Neural crest cell (in vitro differentiated cells): ENCODE measurements at places on chromosomes 3 and 15.
A peak's percentile ranks its signal among the peaks of the same experiment; 100 is the strongest.

GRCh38 chr3:113212150-113212843 lies 940 bp downstream of the BOC start:
- DNase-seq = no peak

DNA sequence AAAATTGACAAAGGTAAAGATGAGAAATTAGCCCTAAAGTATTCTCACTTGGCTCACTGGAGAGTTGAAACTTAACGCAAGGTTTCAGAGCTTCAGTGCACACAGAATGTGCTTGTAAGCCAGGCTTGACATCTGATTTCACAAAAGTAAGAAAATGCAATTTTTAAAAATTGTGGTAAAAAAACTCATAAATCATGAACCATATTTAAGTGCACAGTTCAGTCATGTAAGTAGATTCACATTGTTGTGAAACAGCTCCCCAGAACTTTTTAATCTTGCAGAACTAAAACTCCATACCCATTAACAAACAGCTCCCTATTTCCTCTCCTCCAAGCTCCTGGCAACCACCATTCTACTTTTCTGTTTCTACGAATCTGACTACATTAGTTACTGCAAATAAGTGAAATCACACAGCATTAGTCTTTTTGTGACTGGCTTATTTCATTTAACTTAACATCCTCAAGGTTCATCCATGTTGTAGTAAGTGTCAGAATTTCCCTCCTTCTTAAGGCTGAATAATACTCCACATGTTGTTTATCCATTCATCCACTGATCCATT lies 14.5 kb downstream of the RTP3 start:
- DNase-seq = no peak

DNA sequence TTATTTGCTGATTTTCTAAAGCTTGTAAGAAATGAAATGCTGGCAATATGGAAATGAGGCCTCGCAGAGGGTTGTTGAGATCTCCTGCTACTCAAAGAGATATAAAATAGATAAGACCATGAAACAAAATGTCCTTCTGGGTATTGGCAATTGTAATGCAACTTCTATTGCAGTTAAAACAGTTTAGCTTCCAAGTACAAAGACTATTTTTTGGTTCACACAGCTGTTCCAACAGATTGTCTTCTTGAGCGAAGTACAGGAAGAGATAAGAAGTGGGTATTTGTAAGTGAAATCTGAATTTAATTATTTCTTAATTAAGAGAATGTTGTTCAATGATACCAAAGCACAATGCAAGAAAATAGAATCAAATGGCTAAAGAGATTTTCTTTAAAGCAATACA lies 801.5 kb upstream of the GBE1 start:
- no peak for DNase-seq

DNA sequence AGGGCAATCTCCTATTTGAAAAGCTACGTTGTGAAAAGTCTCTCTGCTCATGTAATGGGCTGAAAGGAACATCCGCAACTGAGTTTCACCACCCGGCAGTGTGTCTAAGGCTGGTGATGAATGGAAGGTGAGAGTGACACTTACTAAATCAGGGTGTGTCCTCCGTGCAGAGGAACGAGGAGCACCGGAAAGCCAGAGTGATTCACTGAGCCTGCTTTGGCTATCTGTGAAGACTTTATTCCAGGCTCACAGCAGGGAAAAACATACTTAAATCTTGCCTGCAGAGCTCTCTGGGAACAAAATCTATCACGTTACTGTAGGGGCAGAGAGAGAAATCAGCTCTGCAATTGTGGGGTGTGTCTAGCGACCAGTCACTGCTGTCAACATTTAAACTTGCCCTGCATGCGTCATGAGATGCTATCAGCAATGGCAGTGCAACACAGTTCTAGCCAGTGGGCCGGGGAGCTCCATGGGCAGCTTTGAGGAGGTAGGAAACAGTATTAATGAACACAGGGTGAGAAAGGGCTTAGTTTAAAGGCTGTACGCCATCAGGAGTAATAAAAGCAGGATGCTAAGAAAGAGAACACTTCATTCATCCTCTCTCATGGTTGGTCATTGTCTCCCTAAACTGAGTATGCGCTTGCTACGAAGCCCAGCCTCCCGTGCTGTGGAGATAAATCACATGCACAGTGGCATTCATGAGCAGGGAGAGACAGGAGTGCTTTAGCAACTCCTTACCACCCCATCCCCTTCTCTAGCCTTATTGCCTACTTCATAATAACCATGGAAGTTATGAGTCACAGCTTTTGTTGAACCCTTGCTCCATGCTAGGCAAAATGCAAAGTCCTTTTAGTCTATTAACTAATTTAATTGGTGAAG lies 542.7 kb upstream of the ADAMTS9 start:
- no peak for DNase-seq

DNA sequence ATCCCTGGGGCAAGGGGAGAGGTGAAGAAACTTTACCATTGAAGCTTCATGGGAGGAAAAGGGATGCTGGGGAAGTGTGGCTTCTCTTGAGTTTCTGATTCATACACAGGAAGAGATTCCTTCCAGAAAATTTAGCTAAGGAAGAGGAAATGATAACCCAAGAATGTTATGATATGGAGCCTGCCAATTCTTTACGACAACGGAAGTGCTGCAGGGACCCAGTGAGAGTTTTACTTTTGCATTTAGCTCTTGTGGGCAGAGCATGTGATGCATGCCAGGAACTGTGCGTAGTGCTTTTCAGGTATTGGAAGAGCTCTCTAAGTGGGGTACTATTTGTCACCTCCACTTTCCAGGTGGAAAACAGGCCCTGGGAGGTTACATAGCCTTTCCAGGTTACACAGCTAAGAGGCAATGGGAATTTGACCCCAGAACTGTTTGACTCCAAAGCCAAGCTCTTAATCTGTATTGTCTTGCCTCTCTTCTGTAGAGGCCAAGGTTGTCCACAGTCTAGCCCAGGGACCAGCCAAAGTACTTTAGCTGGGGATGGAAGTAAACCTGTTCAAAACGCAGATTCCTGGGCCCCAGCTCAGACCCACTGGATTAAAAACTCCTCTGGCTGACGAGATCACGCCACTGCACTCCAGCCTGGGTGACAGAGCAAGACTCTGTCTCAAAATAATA lies 23.0 kb downstream of the CMTM7 start:
- no peak for DNase-seq

DNA sequence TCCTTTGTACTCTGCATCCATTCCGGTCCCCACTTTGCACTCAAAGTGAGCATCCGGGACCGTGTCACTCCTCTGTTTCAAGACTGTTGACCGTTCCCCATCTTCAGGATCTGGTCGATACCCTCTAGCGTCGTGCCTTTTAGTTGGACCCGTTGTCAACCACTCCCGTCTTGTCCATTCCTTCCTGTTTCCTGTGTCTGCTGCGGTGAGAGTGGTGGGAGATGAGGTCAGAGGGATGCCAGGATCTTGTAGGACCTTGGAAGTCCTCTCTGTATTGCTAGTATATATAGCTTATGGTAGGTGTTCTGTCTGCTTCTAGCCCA lies 624 bp downstream of the BRK1 start:
- no peak for DNase-seq

DNA sequence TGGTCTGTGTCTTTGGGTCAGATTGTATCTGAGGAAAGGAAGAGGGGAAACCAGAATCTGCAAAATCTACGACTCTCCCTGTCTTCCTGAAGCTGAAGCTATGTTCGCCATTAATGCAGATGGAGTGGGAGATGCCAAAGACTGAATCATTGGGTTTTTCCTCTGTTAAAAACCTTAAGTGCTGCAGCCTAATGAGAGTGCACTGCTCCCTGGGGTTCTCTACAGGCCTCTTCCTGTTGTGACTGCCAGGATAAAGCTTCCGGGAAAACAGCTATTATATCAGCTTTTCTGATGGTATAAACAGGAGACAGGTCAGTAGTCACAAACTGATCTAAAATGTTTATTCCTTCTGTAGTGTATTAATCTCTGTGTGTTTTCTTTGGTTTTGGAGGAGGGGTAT lies 24.0 kb downstream of the RMDN3 start:
- no peak for DNase-seq

- no peak for DNase-seq
These were observed 71.6 kb downstream of the EPHB3 start for GRCh38 chr3:184633237-184633579.

GRCh38 chr3:98029083-98029482 lies 6.0 kb downstream of the GABRR3 start:
- no peak for DNase-seq

DNA sequence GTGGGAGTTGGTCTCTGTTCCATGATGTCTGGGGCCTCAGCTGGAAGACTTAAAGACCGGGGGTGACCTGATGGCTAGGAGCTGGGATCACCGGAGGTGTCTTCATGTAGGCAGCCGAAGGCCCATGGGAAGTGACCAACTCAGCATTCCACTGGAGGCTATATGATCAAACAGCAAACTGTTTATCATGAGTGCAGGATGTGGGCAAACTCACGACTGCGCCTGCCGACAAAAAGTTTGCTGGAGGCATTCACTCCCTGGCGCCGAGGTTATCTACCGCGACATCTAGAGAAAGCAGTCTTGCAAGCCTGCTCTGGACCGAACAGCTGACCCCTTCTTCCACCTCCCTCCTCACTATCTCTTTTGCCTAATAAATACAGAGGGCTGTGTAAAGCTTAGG lies 62.7 kb upstream of the NR2C2 start:
- no peak for DNase-seq

DNA sequence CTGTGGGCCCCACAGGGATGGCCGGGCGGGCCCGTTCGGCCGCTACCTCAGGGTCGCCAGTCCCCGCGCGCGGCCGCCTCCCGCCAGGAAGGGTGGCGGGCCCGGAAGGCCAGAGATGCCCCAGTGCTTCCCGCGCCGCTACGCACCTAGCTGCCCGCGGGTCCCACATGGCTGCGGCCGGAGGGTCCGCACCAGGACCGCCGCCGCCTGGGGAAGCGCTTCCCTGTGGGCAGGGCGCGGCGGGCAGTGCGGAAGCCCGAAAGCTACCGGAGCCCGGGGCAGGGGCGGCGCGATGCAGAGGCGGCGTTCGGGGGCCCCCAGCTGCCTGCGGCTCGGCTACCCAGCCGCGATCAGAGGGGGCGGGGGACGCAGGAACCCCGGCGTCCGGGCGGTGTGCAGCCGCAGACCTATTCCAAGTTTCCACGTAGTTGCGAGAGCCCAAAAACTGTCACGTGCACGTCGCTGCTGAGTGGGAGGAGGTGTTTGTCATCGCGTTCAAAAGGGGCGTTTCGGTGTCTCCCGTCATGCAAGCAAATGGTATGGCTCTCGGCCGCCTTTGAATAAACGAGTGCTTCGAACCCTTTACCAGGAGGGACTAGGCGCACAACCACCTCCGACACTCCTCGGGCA lies at the start of gene TRANK1:
Gene TRANK1 (minus strand): TSS at position 414 of the 630 bp plus-strand sequence. CDS start 245 bp downstream, at position 169.
- DNase-seq = peak; percentile 39

GRCh38 chr3:101519685-101520365 lies 6.8 kb upstream of the SENP7 start:
- no peak for DNase-seq

DNA sequence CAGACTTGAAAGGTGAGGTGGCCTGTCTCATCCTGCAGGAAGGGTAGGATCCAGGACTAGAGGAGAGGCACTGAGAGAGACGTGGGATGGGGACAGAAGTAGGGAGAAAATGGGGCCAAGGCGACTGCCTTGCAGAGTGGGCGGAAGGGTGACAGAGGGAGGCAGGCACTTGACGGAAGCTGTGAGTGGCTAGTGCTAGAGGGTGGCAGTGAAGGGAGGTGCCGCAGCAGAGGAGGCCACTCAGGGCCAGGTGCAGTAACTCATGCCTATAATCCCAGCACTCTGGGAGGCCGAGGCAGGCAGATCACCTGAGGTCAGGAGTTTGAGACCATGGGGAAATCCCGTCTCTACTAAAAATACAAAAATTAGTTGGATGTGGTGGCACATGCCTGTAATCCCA lies 7.3 kb downstream of the CCDC33 start:
- no peak for DNase-seq

DNA sequence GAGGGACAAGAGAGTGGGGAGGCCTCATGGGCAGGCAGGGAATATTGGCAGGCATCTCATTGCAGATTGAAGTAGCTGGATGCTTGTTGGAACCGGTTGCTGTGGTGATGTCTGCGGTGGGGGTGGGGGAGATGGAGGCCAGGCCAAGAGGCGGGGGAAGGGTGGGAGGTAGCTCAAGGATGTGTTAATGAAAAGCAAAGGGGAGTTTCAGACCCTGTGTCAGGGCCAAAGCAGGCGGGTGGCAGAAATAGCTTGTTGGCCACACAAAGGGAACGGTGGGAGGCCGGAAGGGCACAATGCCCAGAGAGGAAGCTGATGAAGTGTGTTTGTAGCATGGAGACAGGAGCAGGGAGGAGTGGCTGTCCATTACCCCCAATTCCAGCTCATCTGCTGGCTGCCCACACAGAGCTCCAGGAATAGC lies 28.0 kb downstream of the CCDC33 start:
- peak; percentile 25 for DNase-seq

GRCh38 chr3:175404621-175405020 lies 545.5 kb downstream of the NAALADL2 start:
- no peak for DNase-seq

GRCh38 chr3:134387293-134387692 lies 13.0 kb upstream of the AMOTL2 start:
- DNase-seq = no peak

GRCh38 chr3:120684896-120685295 lies 2.9 kb upstream of the HGD start:
- no peak for DNase-seq

- no peak for DNase-seq
These were observed 325.2 kb downstream of the WDR72 start for GRCh38 chr15:53434174-53434678.

DNA sequence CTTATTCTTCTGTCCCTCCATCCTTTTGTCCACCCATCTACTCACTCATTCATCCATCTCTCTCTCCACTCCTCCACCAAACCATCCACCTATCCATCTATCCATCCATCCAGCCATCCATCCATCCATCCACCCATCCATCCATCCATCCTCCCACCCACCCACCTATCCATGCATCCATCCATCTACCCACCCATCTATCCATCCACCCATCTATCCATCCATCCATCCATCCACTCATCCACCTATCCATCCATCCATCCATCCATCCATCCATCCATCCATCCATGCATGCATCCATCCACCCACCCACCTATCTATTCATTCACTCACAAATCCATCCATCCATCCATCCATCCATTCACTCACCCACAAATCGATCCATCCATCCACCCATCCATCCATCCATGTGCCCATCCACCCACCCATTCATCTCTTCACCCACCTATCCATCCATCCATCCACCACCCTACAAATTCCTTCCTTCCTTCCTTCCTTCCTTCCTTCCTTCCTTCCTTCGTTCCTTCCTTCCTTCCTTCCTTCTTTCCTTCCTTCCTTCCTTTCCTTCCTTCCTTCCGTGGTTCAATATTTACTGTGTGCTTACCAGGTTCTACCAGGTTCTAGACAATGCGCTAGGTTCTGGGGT lies 17.3 kb downstream of the ATP2B2 start:
- DNase-seq = no peak

DNA sequence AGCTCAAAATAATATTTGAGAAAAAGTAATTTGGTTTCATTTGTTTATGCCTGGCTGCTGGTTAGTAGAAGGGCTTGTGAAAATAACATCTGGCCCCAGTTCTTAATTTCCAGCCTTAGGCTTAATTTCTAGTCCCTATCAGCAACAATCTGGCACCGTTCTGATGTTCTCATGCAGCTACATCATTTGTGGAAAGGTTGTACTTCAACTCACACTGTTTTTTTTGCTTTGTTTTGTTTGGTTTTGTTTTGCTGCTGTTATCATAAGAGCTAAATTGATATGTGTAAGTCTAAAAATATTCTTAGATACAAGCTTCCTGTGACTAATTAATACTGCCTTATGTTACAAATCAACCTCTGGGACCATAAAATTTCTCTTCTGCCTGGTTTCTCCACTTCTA lies 8.9 kb downstream of the CPA3 start:
- no peak for DNase-seq

- DNase-seq = no peak
These were observed 755.1 kb downstream of the ROBO2 start for GRCh38 chr3:77795013-77795412.

- no peak for DNase-seq
These were observed 23.4 kb downstream of the PXK start for GRCh38 chr3:58356054-58356453.
